ENCODE measurements at places on chromosomes 12 and 14. TPM values are rescaled to one million over a fixed set of nuclear protein-coding genes. Genes with fewer than 3 reads are reported as not detected.

The SMCO2 gene
- total RNA-seq, result 1.4 TPM

The DACT1 gene
- 1.7 TPM for total RNA-seq

The POLE2 gene
- total RNA-seq, result 18.1 TPM

The SPRYD3 gene
- 29.0 TPM for total RNA-seq

The IL26 gene
- total RNA-seq, result 0.38 TPM

The CCDC184 gene
- total RNA-seq, result 0.95 TPM

The ZDHHC22 gene
- total RNA-seq, result not detected

The HSPB8 gene
- 77.2 TPM for total RNA-seq

The RNASE3 gene
- total RNA-seq, result not detected

The CD63 gene
- 347 TPM for total RNA-seq

The KRT8 gene
- total RNA-seq, result 37.6 TPM

The TROAP gene
- total RNA-seq, result 7.4 TPM

The TAS2R31 gene
- total RNA-seq, result 6.5 TPM

The BTG1 gene
- total RNA-seq, result 42.7 TPM
